Hematopoietic multipotent progenitor cell treated with erythropoietin and hydrocortisone succinate and interleukin-3 and kit ligand, for 15 days (in vitro differentiated cells): ENCODE measurements at places on chromosomes 1 and 21.

DNA sequence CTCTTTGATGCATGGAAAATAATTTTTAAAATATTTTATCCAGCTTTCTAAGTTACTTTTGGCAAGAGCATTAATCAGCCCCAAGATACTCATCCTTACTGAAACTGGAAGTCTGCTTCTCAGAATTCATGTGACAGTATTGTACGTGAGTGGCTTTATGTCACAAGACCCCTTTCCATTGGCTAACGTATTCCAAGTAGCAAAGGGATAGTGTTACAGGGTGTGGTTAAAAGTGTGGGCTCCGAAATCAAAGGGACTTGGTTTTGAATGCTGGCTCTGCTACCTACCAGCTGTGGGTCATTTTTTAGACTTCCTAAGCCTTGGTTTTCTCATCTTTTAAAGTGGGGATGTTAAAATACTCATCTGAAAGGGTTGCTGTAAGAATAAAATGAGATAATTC, 91.7 kb downstream of the RHOU start:
- no peak for DNase-seq

GRCh38 chr1:49016030-49016977, 239.6 kb upstream of the BEND5 start:
- no peak for DNase-seq

- no peak for DNase-seq
Observed at GRCh38 chr1:152053375-152053774, 16.6 kb upstream of the S100A11 start.

DNA sequence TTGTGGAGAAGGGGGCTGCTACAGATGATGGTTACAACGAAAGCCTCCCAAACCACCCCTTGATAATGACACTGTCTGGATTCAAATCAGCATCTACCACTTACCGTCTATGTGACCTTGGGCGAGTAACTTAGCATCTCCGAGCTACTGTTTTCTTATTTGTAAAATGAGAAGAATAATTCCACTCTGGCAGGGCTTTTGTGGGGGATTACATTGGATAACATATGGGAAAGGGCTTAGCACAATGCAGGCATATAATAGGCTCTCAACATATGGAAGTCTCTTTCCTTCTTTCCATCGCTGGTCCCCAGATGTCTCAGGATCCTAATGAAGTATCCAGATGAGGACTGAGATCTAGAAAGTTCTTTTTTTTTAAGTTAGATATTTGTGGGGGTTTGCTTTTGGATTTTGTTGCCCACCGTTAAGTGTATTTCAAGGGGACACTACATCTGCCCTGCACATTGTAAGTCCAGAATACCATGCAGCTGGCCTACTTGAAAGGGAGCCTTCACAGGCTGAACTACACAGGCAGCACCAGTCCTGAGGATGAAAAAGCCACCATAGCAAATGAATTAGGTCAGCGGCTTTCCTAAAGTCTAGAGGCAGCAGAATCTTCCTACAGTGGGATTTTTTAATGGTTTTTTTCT, 172.2 kb upstream of the IRF2BP2 start:
- no peak for DNase-seq

DNA sequence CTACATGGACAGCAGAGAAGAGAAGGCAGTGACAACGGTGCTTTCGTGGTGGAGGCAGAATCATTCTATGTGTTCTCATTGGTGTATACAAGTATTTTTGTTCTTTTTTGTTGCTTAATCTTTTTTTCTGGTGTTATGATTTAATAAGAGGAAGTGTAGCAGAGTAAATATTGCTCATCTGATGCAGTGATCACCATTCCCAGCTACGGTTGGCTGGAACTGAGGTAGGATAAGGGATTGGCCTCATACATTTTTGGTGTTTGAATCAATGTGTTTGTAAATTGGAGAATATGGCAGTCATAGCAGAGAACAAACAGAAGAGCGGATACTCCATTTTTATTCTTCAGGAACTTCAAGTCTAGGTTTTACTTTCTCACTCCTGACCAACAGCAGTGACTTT, 76.6 kb downstream of the UBE2U start:
- no peak for DNase-seq

DNA sequence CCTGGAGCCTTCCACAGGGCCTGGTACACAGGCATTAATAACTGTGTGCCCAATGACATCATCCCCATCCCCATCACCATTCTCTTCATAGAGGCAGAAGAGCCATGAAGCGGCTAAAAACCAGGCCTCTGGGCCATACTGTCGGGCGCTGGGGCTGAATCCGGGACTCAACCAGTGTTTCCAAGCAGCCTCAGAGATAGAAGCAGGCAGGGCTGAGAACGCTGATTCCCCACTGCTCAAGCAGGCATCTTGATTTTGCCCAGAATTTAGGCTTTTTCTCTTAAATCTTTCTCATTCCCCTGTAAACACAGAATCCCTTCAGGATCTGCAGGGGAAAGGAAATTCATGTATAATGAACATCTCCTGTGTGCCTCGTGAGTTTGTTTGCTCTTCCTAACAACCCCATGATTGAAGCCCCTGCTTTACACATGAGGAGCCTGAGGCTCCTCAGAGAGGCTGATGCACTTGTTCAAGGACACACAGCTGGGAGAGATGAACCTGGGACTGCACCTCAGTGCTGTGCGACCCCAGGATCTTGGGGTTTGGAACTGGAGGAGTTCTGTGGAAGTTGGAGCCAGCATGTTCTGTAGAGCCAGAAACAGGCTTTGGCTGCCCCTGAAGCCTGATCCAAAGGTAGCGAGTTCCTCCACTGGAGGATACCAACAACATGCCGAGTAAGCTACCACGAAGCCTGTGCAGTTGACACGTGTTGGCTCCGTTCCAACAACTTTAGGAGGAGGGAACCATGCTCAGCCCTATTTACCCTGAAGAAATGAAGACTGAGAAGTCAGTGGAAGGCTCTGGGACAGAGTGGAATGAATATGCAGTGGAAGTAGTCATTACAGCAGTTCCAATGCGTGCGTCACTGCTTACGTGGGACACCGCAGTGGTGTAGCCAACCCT, 55.5 kb downstream of the EDN2 start:
- no peak for DNase-seq

DNA sequence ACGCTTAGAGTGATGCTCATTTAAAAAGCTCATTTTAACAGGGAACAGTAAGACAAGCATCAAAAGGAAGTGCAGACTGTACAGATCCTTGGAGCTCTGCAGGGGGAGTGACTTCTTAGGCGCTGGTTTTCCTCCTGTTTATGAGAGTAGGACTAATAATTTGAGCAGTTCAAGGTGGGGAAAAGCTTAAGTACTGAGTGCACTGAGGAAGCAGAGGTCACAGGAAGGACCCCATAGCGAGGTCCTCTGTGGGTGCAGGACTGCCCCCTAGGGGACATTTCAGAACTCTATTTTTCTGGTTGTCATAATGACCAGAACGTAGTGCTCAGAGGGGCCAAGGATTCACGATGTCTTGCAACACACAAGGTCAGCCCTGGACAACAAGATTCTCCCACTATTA, 112.1 kb downstream of the HLCS start:
- peak; percentile 33 for DNase-seq

DNA sequence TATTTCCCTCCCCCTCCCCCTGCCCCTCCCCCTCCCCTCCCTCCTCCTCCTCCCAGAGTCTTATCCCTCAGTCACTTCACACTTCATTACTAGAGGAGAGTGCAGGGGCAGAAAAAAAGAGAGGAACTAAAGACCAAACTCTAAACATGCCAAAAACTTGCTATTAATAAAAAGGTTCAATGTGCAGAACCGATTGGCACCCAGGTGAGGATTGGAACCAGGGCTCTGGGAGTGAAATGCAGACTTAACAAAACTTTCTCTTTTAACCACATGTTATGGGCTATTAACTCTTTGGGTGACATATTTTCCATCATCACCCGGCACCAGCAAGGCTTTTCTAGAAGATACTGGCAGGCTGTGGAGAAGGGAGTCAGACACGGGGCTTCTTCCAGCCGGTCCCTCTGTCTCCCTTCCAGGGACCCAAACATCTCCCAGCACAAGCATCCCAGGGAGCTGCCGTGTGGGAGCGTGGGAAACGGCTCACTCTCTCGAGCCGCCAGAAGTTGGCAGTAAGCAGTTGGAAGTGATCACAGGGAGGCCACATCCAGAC, 13.6 kb downstream of the NID1 start:
- DNase-seq, result no peak

- no peak for DNase-seq
Observed at GRCh38 chr1:189301235-189301634, 1176.4 kb downstream of the BRINP3 start.

GRCh38 chr1:23369335-23370013, at the start of gene ZNF436:
TSS of gene ZNF436 (minus strand) at chr1:23369836. CDS start at chr1:23368005, 1,831 bp downstream.
- peak; percentile 62 for DNase-seq

- no peak for DNase-seq
Observed at GRCh38 chr1:160767395-160768294, 28.3 kb upstream of the LY9 start.

DNA sequence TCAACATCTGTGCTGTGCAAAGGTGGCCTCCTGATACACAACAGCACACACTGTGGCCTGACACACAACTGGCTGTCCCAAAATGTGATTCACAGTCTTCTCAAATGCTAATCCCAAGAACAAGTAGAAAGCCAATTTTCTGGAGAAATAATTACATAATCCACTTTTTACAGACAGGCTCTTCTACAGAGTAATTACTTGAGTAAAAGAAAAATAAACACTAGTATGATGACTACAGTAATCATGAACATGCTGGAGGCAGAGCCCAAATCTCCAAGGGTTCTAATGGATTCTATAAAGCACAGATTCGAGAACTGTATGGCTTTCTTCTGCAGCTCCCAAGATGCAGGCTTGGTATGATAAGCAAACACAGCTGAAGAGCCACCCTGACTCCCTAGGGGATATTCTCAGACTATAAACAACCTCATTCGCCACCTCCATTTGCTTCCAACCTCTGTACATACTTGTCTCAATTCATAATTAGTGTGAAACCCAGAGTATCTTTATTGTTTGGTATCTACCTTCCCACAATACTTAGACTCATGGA, 81.9 kb downstream of the SIPA1L2 start:
- DNase-seq, result no peak
